Spinal cord (tissue), 10 donors: ENCODE measurements at places on chromosomes 1 and 21.

DNA sequence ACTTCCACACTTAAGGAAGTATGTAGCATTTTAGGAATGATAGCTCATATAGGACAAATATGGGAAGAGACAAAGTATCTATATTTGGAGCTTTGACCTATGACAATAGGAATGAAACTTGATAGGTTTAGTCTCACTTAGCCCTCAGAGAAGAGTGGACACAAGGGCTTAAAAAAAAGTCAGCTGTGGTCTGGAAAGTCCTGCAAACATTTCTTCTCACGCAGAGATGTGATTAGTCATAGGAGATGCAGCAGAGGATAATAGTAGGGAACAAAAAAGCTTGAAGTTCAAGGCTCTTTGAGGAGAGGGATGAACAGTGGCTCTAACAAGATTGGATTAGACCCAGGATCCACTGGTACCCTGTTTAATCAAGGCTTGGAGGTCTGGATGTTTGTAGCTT is 14.8 kb upstream of the RNF220 start:
- no peak for DNase-seq

DNA sequence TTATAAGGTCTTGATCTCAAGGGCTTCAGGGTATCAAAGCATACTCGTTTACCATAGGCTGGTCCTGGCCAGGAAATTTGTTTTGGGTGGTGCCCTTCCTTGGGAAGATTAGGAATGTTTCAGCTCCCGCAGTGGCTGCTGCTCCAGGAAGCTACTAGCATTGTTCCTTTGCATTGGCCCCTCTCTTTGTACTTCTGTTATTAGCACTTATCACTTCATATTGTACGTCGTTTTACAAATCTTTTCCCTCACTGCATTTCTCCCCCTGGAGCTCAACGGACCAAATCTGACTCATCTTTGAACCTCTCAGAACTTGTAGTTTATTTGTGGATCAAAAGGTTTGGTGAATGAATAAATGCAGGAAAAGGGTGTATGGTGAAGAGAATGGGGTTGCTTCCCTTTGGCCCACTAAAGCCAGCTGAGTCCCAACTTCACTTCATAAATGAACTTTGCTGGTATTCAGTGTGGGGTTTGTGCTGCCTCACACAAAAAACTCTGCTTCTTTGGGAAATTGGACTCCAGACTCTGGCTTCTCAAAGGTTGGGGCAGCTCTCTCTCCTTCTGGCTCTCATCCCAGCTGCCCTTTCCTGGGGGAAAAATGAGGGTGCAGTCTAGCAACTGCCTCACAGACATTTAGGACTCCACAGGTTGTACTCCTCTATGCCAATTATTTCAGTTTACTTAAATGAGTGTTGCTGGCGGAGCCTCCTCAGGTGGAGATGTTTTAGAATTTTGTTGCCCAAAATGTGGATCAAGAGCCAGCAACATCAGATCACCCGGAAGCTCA is 5.9 kb downstream of the GNAT2 start:
- DNase-seq = no peak

DNA sequence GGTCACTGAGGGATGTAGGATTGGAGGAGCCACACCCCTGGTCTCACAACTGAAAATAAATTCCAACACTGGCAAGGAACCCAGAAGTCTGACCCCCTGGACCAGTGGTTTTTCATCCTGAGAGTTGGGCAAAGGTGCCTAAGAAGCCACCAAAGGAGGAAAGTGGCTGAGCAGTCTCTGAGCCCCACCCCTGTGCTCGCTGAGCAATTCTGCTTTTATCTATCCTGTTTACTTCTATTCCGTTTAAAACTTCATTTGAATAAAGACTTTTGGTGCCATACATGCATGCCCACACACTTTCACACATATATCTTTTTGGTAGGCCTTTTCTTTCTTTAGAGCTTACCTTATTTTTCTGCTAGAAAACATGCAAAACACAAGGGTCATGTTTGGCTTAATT is 13.9 kb upstream of the CD53 start:
- no peak for DNase-seq

- DNase-seq = no peak
These were observed 19.6 kb downstream of the CAPN8 start for GRCh38 chr1:223645903-223646302.

DNA sequence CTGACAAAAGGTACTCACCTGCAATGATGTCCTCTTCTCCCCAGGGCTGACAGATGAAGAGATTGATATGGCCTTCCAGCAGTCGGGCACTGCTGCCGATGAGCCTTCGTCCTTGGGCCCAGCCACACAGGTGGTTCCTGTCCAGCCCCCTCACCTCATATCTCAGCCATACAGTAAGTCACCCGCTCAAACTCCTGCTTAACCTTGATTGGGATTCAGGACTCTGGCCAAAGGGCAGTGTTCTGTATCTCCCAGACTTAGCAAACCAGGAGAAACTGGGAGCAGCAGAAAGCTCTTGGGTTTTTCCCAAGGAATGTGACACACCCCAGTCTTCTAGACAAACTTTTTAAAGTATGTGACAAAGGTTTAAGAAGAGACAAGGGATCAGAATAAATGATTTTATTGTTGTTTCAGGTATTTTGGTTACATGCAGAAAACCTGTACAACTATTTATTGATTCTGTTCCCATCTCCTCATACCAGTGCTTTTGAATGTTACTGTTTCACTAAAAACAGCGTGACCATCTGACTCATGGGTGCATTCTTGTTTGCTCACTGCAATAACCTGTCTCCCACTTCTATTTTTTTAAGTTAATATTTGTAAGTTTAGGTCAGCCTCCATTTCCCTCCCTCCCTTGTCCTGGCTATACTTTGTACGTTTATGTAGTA is 124.6 kb downstream of the PEX14 start:
- no peak for DNase-seq

DNA sequence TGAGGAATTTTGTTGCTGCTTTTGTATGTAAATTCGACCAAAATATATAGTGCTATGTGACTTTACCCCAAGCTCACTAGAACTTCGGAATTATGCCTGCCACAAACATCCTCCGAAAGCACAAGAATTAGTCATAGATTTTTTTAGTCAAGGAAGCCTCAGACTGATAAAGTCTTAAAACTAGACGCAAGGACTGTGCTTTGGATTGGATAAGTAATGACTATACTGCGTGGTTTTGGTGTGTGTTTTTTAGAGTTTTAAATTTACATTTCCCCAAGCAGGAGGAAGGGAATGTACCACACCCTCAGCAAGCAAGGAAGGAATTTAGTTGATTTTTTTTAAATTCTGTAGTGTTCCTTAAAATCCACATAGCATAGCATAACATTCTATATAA is 10.3 kb downstream of the WLS start:
- DNase-seq = no peak

GRCh38 chr1:53604291-53604919 is 134.6 kb downstream of the GLIS1 start:
- no peak for DNase-seq

GRCh38 chr1:55155522-55155921 is 59.6 kb downstream of the USP24 start:
- DNase-seq = peak; percentile 49

DNA sequence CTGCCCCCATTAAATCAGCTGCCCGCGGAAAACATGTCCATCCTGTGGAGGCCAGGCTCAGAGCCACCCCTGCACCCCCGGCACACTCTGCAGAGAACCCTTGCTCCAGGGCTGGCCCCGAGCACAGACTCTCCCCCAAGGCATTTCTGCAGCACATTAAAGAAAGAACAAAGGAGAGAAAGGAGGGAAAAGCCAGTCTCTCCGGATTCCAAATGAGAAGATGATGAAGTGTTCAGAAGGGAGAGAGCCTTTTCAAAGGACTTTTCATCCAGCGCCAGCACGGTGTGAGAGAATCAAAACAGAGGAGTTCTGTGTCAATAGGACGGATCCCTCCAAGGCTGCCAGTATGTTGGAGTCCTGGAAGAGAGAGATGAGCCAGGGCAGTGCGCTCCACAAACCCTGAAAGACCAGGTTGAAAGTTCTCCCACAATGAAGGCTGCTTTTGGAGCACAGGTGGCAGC is 498.3 kb downstream of the NPHP4 start:
- DNase-seq = no peak

DNA sequence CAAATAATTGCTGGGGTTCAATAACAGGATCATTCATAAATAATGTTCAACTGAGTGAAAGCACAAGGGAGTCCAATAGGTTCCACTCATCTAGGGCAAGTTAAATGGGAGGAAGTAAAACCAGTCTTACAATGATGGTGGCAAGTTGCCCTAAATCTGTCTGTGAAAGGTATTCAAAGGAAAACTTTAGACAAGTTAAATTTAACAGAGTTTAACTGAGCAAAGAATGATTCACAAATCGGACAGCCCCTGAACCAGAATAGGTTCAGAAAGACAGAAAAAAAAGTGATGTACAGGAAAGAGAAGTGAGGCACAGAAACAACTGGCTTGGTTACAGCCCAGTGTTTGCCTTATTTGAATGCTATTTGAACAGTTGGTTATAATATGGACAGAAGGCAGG is 183.5 kb upstream of the ADGRL4 start:
- no peak for DNase-seq

GRCh38 chr1:170032531-170033280 is 41.8 kb downstream of the KIFAP3 start:
- no peak for DNase-seq

GRCh38 chr1:230702934-230703678 is 10.8 kb downstream of the AGT start:
- no peak for DNase-seq

- no peak for DNase-seq
These were observed 28.1 kb upstream of the AK4 start for GRCh38 chr1:65119951-65120350.

DNA sequence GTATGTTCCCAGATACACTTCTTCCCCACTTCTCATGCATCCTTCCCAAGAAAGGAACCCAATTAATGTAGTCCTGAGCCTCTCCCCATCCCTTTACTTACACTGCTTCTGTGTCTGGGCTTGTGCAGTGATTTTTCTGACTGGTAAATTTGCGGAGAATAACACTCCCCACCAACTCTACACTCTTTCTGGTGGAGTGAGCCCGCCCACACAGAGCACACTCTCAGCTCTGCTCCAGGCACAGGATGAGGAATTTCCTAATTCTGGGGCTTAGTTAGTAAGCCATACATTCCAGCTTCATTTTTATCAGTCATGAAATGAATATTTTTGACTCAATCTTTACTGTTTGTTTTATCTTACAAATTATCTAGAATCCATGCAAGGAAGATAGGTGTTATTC is 38.6 kb downstream of the FMO4 start:
- DNase-seq = no peak

DNA sequence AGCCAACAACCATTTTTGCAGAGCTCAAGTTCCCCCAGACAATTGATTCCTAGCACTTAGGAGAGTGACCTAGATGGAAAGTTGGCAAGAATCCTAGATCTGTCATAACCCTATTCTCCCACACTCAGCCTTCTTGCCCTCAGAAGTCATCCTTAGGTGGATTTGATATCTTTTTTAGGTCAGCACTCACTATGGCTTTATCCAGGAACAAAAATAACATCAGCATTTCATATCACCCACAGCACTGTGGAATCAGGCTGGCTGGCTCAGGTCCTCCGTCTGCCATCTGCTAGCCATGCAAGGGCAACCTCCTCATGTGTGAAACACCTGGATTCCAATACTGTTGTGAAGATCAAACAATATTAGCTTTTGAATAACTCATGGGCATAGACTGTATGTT is 6.0 kb downstream of the DPT start:
- no peak for DNase-seq

DNA sequence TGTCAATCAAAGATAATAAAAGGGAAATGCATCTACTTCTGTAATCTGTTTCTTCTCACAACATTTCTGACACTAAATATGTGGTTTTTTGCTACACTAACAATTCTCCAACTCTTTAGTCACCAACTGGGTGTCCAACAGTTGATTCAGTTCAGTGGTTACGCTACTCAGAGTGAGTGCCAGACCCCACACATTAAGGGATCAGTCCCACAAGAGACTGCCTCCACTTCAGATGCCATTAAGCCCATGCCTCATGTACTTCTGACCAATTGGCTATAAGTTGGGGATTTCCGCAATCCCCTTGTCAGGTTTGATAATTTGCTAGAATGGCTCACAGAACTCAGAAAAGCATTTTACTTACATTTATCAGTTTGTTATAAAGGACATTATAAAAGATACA is 28.4 kb downstream of the RNF2 start:
- no peak for DNase-seq

GRCh38 chr1:1179346-1179982 is 5.8 kb downstream of the TTLL10 start:
- no peak for DNase-seq

- DNase-seq = no peak
These were observed at the start of gene RSPO1 for GRCh38 chr1:37634244-37634991. Gene RSPO1 (minus strand): TSS chr1:37634892. CDS start chr1:37629661, 5,231 bp downstream.

GRCh38 chr1:111361761-111362160 is 65.8 kb downstream of the OVGP1 start:
- DNase-seq = no peak

GRCh38 chr1:243621973-243622372 is 228.1 kb downstream of the AKT3 start:
- no peak for DNase-seq

GRCh38 chr1:31708324-31708723 is 4.5 kb upstream of the COL16A1 start:
- peak; percentile 38 for DNase-seq

- DNase-seq = no peak
These were observed 137.4 kb upstream of the VAMP3 start for GRCh38 chr1:7633506-7634245.
